NCI-H510A treated with DMSO at 0.1 percent for 48 hours (cell line): ENCODE measurements at places on chromosomes 11 and 22.
A peak's percentile ranks its signal among the peaks of the same experiment; 100 is the strongest.

DNA sequence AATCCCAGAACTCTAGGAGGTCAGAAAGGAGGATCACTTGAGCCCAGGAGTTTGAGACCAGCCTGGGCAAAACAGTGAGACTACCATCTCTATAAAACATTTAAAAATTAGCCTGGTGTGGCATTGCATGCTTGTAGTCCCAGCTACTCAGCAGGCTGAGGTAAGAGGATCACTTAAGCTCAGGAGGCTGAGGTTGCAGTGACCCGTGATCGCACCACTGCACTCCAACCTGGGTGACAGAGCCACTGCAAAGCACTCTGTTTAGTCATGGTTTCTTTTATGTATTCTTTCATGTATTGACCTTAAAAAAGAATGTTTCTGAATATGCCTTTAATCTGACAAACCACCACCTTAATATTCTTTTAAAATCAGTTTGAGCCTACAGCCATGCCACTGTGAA, 52.2 kb downstream of the BIRC2 start:
- no peak for DNase-seq

DNA sequence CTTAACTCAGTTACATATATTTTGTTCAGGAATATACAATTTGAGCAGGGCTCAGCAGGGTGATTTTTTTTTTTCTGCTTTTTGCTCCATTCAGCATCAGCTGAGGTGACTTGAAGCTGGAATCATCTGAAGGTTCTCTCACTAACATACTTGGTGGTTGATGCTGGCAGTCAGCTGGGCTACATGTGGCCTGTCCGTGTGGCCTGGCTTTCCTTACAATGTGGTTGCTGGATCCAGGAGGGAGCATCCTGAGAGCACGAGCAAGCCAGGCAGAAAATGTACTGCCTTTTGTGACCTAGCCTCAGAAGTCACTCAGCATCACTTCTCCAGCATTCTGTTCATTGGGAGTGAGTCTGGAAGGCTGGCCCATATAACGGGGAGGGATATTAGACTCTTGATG, 151.6 kb upstream of the E2F8 start:
- no peak for DNase-seq

DNA sequence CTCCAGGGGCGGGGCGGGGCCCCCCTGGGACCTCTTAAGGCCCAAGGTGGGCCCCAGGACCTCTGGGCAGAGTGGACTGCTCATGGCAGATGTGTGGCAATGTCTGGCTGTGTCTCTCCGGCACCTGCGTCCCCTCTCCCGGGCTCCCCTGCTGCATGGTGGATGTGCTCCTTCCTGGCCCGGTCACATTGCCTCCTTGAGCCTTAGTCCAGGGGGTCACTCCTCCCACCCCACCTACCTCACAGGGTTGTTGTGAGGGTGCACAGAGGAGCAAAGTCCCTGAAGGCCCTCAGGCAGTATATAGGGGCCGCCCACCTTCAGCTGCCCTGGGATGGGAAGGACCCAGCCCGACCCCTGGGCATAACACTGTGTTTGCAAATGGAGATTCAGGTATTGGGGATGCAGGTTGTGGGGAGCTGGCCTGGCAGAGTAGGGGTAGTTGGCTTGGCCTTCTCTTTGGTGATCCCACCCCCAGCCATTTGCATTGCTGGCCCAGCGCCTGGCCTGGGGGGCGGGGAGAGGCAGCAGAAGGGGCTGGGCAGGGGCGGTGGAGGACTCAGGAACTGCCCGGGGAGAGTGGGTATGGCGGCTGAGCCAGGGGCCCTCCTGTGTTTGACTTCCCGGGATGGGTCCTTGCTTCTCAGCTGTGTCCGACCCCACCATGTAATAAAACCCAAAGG, 11.3 kb downstream of the KCTD17 start:
- no peak for DNase-seq

DNA sequence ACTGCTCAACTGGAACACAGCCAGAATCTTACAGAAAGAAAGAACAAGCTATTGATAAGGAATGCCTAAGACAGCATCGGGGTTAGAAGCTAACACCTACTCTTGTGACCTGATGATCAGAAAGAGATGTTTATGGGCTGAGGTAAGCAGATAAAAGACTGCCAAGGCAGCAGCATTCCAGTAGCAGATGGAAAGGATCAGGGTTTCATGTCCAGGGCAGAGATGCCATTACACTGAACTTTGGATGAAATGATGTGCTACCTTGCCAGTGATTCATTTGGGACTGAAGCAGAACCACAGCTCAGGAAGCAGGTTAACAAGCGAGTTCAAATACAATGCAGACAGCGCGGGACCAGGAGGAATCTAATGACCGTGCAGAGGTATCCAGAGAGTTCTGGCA, 27.1 kb upstream of the APOA1 start:
- DNase-seq: no peak

DNA sequence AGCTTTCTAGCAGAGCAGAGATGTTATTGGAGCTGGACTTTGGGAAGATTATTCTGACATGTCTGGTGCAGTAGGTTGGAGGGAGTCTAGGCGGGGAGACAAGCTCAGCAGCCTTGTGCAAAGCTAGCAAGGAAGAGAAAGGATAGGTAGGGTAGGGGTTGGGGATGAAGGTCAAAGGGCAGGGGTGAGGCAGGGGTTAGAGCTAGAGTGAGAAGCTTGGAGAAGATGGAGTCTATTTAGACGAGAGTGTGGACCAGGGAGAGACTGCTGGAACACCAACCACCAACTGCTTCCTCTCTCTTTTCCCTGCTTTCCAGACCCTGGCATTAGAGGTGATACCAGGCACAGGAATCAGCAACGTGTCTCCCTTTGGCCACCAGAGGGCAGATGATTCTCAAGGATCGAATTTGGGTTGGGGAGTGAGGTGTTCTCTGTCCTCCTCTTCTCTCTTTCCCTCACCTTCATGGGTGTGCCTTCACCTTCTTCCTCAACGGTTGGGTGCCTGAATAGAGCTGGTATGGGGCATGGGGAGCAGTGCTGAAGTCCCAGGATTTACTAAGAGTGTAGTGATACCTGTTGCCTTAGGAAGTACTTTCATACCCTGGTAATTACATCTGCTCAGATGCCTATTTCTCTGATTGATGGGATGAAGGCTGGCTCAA, 1.8 kb upstream of the MARK2 start:
- peak; percentile 90 for DNase-seq

DNA sequence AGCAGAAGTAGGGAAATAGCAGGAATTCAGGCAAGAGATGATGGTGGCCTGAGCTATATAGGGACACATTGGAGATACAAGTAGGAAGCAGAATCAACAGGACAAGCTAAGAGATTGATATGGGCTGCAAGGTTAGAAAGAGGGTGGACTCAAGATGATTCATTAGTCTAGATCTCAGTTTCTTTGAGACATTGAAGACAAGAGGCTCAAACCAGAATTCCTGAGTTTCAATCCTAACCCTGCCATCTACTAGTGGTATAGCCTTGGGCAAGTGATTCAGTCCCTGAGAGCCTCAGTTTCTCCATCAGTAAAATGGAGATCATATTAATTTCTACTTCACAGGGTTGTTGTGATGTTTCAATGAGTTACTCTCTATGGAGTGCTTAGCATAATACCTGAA, 53.1 kb upstream of the NAV2 start:
- no peak for DNase-seq
